Inflammatory macrophage (primary cell): ENCODE measurements at places on chromosomes 3 and 15.
A peak's percentile ranks its signal among the peaks of the same experiment; 100 is the strongest.

- DNase-seq: no peak
These were observed 55.4 kb upstream of the ALDH1A3 start for GRCh38 chr15:100824211-100824610.

DNA sequence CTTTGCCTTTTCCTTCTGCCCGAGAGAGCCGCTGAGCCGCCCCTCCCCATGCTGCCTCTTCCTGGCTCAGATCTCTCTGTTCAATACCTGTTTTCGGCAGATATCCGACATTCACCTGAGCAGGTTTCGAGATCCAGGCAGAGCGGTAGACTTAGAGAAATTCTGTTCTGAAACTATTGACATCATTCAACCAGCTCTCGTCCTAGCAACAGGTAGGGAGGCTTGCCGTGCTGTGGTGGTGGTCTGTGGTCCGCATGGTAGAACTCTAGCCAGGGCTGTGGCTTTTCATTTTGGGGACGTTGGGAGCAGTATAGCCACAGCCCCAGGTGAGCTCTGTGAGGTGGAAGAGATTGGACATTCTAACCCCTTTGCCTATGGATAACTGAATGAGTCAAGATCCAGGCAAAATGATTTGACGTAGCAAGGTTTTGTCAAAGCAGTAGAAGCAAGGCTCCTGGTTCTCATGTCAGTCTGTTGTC is 810 bp downstream of the TMEM62 start:
- DNase-seq: no peak

GRCh38 chr15:44082558-44083157 is 112.4 kb downstream of the FRMD5 start:
- no peak for DNase-seq

DNA sequence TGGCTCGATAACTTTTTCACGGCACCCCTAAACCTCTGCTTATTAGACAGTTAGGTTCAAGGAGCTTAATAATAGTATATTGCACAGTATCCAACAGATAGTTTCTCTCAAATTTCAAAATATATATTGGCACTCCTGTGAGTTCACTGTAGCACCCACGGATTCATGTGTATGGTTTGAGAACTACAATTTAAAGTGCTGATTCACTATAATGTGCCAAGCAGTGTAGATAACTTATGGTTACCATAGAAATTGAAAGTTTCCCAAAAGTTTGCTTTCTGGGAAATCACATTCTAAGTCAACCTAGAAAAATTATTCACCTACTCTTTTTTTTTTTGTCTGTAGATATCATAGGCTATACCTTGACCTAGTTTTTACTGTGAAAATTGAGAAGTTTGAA is 86.6 kb downstream of the GAP43 start:
- DNase-seq: no peak

GRCh38 chr15:64282701-64283100 is 73.3 kb downstream of the CSNK1G1 start:
- peak; percentile 36 for DNase-seq

DNA sequence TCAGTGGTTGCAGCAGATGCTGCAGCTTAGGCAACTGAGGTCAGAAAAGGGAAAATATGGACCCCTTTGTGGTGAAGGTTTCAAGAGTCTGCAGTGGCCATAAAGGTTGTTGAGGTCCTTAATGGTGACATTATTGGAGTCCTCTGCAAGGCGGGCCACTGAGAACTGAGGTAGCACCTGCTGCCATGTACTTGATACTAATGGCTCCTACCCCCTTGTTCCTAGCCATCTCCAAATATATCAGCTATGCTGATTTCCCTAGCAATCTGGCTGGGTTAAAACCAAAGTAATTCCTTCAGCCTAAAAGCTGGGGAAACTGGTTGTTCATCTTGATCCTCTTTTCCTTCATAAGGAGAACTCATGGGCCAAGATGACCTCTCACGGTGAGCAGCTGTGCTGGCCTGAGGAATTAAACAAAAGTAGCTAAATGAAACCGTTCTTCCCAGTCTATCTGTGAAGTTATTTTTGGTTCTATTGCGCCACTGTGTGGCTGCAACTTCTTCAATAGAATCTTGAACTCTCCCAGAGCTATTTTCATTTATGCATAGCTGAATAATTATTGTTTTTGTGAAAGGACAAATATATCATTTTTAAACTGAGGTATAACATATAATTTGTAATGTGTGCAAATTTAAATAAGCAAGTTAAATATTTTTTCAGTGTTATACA is 76.1 kb upstream of the PLSCR4 start:
- peak; percentile 18 for DNase-seq

GRCh38 chr3:29382409-29382808 is 101.5 kb downstream of the RBMS3 start:
- DNase-seq: no peak

- no peak for DNase-seq
These were observed 27.7 kb downstream of the NRROS start for GRCh38 chr3:196667056-196667825.

- DNase-seq: no peak
These were observed 12.1 kb downstream of the GATA2 start for GRCh38 chr3:128480717-128481437.

DNA sequence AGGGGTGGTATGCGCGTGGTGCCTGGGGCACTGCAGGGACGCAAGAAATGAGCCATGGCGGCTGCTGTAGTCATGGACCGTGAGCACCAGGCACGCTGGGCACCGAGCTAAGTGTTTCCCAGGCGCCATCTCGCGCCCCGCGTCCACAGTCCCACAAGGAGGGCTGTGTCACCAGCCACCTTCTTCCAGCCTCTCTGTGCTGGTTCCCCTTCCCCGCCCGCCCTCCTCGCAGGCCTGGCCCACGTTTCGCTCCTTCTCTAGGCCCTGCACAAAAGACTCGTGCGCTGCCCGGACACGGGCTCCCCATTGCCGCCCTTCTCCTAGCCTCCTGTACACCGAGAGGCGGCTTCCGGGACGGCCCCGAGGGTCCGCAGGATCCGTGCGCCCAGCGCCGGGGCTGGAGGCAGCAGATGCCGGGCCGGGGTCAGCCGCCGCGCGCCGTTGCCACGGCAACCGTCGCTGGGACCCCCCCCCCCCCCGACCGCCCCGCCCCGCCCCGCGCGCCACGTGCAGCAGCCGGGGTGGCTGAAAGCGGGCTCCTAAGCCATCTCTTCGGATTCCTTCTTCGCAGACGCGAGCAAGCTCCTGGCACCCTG is 113.4 kb downstream of the SRGAP3 start:
- peak; percentile 18 for DNase-seq

- no peak for DNase-seq
These were observed 264.5 kb upstream of the RASGRP1 start for GRCh38 chr15:38829086-38829485.

GRCh38 chr3:152550284-152550683 is 281.6 kb downstream of the MBNL1 start:
- DNase-seq: no peak

DNA sequence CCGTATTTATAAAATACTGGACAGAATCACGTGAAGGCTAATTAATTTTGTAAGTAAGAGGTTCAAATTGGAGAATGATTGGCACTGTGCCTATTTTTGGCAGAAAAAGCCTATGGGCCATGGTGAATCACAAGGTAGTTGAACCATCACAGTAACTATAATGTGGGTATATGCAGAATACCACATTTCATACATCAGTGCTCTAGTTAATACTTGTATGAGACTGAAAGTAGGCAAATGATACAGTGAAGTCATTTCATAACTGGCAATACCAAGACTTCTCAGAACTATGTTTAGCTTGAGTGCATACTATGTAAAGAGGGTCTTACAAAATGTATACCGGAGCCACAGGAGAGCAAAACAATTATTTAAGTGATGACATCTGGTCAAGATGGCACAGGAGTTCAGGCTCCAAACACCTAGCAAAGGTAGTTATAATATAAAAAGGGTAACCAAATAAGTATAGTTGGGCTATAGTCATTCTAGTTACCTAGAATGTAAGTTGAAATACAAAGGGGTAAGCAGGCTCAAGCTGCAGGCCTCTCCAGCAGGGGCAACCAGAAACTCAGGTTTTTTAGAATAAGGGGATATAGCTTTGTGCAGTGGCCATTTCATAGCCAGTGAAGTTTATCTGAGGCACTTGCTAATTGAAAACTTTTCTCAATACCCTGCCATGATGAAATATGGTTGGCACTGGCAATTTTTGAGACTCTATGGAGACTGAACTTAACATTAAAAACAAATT is 19.1 kb downstream of the GPR160 start:
- no peak for DNase-seq

- DNase-seq: no peak
These were observed 31.3 kb downstream of the TLE3 start for GRCh38 chr15:70066447-70066846.

DNA sequence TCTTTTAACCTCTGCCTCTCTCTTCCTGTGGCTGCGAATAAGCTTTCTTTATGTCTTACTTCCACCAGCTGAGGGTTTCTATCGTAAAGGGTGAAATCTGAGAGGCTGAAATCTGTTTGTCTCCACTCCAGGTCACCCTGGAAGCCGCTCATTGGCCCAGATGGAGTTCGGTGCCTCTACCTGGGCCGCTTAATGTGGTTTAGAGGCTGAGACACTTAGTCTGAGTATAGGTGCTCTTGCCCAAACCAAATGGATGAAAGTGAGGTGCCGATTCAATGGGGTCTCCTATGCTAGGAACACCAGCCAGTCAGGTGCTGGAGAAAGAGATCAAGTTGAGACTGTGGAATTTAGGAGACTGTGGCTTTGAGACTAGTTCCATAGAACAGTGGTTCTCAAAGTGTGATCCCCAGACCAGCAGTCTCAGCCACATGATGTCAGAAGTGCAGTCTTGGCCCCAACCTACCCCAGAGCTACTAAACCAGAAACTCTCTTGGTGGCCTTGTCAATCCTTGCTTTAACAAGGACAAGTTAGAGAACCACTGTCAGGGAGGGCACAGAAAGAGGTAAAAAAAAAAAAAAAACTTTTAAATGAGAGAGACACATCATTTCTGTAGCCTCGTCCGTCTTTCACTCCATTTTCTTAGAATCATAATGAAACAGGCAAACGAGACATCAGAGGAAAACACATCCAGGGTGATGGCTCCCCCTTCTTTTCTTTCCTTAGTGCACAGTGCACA is 54.9 kb upstream of the CCR2 start:
- DNase-seq: no peak

GRCh38 chr3:71685686-71686085 is 39.5 kb downstream of the EIF4E3 start:
- DNase-seq: no peak

- DNase-seq: no peak
These were observed 60.3 kb downstream of the DIPK2A start for GRCh38 chr3:144031938-144032337.

DNA sequence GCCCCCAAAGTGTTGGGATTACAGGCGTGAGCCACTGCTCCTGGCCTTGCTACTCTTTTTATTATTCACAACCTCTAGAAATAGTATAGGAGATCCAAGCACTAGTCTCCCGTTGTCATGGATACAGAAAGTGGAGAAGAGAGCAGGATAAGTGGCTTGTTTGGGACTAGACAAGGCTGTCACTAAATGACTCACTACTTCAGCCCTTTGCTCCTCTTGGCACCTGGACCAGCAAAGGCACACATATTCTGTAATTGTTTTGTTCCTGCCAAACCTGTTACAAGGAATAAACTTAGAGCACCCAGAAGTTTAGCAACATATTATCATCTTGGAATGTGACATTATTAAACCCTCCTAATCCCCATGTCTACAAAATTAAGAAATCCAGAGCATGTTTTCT is 427.2 kb upstream of the THBS1 start:
- no peak for DNase-seq

GRCh38 chr3:33929813-33930212 is 131.4 kb downstream of the PDCD6IP start:
- no peak for DNase-seq

DNA sequence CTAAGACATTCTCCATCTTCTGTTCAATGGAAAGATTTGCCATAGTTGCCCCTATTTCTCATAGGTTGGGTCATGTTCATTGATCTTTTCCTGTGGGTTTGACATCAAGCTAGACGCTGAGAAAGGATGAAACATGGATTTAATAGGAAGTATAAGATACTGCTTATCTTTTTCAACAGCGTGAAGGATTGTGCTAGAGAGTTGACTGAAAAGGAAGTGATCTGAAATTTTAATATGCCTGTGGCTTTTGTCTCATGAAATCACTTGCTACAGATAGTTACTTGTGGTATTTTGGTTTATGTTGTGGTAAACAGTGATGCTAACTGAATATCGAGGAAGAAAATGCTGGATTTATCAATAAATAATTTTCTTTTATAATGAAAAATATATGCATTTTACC is 442.9 kb downstream of the EDEM1 start:
- DNase-seq: no peak

- no peak for DNase-seq
These were observed 67.9 kb downstream of the IGSF11 start for GRCh38 chr3:118966700-118967099.

GRCh38 chr15:92268900-92269299 is 124.8 kb upstream of the ST8SIA2 start:
- DNase-seq: no peak

DNA sequence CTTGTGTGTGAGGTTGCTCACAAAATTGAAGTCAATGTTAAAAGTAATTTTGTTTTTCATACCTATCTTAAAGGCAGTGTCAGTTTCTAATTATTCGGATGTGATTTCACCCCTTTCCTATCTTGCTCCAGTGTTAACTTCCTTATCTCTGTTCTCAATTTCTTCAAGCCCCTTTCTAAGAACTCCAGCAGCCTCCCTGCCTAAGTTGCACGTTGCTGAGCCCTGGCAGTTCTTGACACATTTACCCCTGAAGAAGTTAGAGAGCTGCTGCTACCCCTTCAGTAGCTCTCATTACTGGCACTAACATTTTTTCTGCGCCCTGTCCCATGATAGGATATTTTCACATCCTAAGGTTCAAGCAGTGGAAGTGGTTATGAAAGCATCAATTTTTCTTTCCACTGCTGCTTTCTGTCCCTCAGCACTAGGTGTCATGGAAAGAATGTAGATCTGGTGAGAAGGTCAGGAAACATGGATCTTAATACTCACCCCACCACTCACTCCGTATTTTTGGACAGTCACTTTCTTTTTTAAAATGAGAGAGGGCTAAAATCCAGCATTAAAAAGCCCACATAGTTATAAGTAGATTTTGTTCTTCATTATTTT is 62.9 kb downstream of the OPA1 start:
- no peak for DNase-seq

DNA sequence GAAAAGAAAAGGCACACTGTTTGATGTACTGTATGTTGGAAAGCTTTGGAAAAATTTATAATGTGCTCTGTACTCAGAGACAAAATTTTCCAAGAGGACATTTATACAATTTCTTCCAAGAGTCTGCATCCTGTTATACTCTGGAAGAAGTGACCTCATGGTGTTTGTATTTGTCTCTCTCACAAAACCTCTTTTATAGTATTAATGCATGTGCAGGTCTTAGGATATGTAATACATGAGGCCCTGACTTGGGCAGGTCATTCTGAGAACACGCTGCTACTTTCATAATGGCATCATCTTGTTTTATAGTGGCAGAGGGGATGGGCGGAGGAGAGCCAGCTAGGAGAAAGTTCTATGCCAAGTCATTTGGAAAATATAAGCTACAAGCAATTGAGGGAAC is 72.0 kb upstream of the P3H2 start:
- no peak for DNase-seq

DNA sequence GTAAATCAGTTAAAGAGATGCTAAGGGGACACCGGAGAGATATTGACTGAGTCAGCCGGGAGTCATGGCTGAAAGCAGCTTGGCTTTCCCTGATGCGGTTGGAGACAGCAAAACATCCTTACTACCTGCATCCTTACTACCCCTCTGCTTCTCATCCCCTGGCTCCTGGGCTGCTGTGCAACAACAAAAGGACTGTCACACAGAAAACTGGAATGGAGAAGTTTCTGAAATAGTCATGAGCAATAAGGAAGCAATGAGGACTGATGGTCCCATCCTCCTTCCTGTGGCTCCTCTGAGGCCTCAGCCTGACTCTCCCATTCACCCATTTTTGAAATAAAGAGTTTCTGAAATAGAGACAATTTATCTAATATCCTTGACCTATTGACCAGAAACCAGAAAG is 1.1 kb downstream of the HCLS1 start:
- peak; percentile 30 for DNase-seq

- DNase-seq: no peak
These were observed 60.4 kb upstream of the RBM5 start for GRCh38 chr3:50028346-50028745.
